ENCODE measurements at places on chromosomes 7 and 10. TPM values are rescaled to one million over a fixed set of nuclear protein-coding genes. Genes with fewer than 3 reads are reported as not detected.

The FAM237B gene
- total RNA-seq = not detected

The FAM24B gene
- total RNA-seq = 5.7 TPM

GRCh38 chr10:34859170-34859569, 44.1 kb upstream of the PARD3 start:
- no peak for DNase-seq

- DNase-seq = no peak
Observed at GRCh38 chr10:122707535-122707934, 7.9 kb upstream of the C10orf120 start.

- no peak for DNase-seq
Observed at GRCh38 chr7:103866919-103867318, 122.5 kb downstream of the RELN start.

DNA sequence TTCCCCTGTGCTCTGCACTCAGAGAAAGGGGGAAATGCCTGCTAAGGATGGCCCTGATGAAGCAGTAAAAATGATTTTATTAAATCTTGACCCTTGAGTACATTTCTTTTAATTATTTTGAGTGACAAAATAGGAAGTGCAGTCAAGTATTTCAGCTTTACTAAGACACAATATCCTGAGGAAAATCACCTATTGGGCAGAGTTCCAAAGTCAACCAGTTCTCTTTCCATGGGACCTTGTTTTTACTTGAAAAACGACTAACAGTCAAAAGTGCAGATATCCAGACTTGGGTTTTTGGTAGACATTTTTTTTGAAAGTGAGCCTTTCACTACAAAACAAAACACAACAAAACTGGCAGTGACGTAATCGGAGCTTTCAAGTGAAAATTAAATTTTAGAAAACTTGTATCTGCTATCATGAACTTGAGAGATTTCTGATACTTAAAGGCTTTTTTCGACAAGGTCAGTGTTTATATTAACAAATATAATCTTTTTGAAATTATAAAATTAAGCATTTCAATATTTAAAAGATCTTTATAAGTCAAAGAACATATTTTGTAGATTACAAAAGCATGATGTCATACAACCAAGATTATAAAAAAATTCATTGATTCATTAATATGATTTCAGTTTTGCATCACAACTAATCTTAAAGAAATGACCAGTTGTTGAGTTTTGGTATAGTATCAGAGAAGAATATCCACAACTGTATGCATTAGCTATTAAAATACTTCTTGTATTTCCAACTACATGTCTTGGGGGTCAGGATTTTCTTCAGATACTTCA, 513.8 kb upstream of the AKR1E2 start:
- DNase-seq = no peak

The PRRT4 gene
- total RNA-seq = 4.1 TPM

GRCh38 chr7:11604505-11604904, 227.5 kb downstream of the THSD7A start:
- DNase-seq = peak; percentile 15

DNA sequence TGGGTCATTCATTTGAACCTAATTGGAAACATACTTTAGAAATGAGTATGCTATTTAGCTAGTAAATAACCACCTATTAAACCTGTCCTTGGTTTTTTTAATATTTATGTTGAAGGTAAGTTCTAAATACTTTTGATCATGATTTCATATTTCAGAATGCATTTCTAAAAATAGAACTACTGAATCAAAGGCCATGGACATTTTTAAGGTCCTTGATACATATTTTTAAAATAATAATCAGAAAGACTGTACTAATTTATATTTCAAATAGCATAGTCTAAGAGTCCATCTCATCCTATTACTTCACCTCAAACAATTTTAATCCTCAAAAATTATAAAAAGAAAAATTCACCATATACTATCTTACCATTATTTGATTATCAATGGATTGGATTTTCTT, 102.1 kb upstream of the AKR1E2 start:
- DNase-seq = no peak

The MKLN1 gene
- 62.3 TPM for total RNA-seq

- DNase-seq = no peak
Observed at GRCh38 chr10:29326886-29327745, 38.2 kb downstream of the LYZL1 start.

- no peak for DNase-seq
Observed at GRCh38 chr7:75937958-75938786, 23.2 kb downstream of the POR start.

- DNase-seq = peak; percentile 75
Observed at GRCh38 chr7:66267249-66267648, 62.1 kb downstream of the TPST1 start.

The SYT15 gene
- 0.79 TPM for total RNA-seq

The RBP4 gene
- 55.5 TPM for total RNA-seq

- DNase-seq = peak; percentile 43
Observed at GRCh38 chr10:91551856-91552255, 81.0 kb downstream of the PPP1R3C start.

The CYP2C19 gene
- total RNA-seq = 0.69 TPM

GRCh38 chr7:158549616-158550393, 37.8 kb downstream of the PTPRN2 start:
- peak; percentile 70 for DNase-seq

- DNase-seq = no peak
Observed at GRCh38 chr7:20541608-20542349, 73.7 kb upstream of the ABCB5 start.

DNA sequence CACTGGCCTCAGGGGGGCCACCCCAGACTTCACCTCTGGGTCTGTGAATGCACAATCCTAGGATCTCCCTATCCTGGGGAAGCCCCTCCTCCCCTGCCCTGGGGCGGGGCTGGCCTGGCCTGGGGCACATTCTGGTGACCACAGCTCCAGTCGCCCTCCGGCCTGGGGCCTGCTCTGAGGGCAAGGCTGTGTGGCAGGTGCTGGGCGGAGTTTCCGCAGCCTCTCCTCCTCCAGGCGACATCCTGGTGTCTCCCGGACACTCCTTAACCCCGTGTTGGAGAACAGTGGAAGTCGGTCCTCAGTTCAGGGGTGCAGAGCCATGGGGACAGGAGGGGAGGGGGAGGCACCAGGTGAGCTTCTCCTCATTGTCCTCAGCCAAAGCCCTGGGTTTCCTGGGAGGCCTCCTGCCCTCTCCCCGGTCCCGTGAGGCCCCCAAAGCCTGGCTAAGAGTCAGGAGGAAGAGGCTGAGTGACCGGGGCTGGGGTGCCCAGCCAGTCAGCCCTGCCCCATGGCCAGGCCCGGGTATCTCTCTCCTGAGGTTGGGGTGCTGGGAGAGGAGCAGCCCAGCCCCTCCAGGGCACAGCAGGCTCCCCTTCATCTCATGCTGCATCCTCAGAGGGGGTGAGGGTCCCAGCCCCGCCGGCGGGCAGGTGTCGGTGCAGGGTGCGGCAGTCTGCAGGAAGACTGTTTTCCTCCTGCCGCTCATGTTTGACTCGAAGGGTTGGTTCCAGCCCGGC, 22.6 kb downstream of the UNCX start:
- no peak for DNase-seq

DNA sequence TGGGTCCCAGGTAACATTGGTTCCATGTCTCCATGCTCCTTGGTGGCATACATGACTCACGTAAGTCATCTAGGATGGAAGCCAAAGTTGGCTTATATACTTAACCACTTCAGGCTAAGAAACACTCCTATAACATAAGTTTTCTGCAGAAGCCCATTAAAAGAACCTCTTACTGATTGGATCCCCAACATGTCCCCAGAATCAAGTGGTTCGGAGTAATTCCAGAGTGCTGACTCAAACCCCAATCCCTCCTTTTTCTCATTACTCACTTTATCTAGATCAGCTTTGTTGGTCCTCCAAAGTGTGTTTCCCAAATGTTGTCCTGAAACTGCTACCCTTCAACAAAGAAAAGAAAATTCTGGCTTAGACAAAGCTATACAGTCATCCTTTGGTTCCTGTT, 10.1 kb upstream of the ATOH7 start:
- DNase-seq = no peak

DNA sequence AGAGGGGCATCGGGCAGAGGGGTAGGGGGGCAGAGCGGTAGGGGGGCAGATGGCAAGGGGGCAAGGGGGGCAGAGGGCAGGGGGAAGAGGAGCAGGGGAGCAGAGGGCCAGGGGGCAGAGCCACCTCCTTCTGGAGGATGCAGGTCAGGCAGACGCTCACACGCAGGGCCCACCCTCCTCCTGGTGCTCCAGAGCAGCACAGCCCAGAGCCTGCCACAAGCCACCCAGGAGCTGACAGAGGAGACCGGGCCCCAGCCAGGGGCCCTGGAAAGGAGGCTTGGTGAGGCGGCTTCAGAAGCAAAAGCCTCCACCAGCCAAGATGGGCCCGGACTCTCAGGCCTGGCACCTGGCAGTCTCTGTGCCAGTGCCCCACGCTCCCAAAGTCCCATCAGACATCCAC, 13.1 kb downstream of the MAD1L1 start:
- DNase-seq = no peak

- DNase-seq = no peak
Observed at GRCh38 chr7:102811942-102812678, 63.3 kb downstream of the FAM185A start.

DNA sequence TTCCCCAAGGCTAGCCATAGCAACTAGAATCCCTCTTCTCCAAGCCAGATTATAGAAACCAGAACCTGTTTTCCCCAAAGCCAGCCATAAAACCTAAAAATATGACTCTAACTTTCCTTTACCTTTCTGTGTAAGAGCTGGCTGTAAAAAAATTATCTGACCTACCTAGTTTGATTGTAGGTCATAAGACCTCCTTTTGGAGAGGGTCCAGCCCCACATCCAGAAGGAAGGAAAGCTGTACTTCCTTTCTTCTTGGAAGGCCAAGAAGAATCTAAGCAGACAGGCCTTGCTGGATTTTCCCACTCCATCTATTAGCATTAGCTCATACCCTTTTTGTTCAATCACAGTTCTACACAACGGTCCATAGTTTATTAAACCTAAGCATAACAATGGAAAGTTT, 1006.3 kb downstream of the SORCS3 start:
- DNase-seq = no peak

The MSMB gene
- 4.8 TPM for total RNA-seq

The GPR37 gene
- 4.3 TPM for total RNA-seq

The LIPK gene
- total RNA-seq = 10.6 TPM

GRCh38 chr7:100679927-100680575, 6.5 kb downstream of the GNB2 start:
- DNase-seq = peak; percentile 11

The EN2 gene
- total RNA-seq = under 0.01 TPM

DNA sequence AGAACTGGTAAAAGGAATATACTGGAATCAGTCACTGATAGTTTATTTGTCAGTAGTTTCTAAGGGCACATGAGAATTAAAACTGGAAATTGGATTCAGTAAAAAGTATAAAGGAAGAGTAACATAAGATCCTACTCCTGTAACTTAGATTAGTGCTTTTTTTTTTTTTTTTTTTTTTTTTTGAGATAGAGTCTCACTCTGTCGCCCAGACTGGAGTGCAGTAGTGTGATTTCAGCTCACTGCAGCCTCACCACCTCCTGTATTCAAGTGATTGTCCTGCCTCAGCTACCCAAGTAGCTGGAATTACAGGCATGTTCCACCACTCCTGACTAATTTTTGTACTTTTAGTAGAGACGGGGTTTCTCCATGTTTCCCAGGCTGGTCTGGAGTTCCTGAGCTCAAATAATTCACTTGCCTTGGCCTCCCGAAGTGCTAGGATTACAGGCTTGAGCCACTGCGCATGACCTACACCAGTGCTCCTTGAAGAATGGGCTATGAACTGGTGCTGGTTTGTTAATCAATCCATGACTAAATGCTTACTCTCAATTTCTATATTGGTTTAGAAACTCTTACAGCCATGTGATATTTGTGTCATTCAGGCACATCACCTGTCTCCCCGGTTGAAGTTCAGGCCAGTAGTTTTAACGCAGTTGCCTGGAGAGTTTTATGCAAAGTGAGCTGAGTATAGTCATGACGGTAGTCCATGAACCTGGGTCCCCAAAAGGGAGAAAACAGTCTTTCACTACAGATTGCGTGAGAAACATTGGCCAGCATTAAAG, 65.0 kb downstream of the ZEB1 start:
- DNase-seq = no peak

- no peak for DNase-seq
Observed at GRCh38 chr7:118590107-118590506, 365.6 kb downstream of the ANKRD7 start.

DNA sequence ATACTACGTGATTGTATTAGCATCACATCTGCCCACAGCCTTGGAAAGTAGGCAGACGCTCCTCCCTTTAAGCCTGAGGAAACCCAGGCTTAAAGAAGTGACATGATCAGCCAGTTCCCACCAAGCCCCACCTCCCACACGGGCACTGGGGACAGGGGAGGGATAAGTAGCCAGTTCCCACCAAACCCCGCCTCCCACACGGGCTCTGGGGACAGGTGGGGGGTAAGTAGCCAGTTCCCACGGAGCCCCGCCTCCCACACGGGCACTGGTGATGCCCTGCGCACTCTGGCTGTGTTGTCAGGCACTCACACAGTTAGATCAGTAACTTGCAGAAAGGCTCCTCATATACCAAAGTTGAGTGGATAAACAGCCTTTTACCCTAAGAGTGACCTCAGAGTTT, 606.8 kb downstream of the PTPRN2 start:
- no peak for DNase-seq

DNA sequence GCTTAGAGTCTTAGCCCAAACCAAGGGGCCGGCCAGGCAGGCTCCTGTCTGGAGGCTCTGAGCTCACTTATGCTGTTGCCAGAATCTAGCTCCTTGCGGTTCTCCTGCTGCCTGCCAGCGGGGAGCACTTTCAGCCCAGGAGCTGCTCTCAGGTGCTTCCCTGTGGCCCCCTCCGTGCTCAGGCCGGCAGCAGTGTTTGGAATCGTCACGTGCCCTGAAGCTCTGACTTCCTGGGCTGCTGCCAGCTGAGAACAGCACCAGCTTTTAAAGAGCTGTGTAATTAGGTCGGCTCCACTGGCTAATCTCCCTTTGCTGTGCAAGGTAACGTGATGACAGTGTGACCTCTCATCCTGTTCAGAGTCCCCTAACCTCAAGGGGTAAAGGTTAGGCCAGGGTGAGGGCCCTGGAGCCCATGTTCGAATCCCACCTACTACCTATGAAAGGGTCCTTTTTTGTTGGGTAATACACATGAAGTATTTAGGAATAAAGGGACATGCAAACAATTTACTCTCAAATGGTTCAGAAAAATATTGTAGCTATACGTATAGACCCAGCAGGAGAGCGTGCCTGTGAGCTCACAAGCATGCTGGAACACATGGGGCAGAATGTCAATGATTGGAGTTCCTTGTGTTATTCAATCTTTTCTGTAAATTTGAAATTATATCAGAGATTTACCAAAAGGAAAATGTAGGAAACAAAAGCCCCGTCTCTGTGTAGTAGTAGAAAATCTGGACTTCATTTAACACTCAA, 16.6 kb downstream of the ZNF862 start:
- DNase-seq = no peak

- DNase-seq = no peak
Observed at GRCh38 chr10:98235846-98236245, 32.1 kb downstream of the LOXL4 start.

- no peak for DNase-seq
Observed at GRCh38 chr10:18229826-18230225, 89.6 kb downstream of the CACNB2 start.

The XRCC2 gene
- 3.6 TPM for total RNA-seq

The ITPRID1 gene
- 1.8 TPM for total RNA-seq

GRCh38 chr10:61900829-61901792, at the start of gene ARID5B:
TSS of gene ARID5B (plus strand) at chr10:61901699. CDS start at chr10:61901710, 11 bp downstream.
- DNase-seq = peak; percentile 86
